ENCODE measurements at places on chromosomes 5 and 9. TPM values are rescaled to one million over a fixed set of nuclear protein-coding genes. Genes with fewer than 3 reads are reported as not detected.

DNA sequence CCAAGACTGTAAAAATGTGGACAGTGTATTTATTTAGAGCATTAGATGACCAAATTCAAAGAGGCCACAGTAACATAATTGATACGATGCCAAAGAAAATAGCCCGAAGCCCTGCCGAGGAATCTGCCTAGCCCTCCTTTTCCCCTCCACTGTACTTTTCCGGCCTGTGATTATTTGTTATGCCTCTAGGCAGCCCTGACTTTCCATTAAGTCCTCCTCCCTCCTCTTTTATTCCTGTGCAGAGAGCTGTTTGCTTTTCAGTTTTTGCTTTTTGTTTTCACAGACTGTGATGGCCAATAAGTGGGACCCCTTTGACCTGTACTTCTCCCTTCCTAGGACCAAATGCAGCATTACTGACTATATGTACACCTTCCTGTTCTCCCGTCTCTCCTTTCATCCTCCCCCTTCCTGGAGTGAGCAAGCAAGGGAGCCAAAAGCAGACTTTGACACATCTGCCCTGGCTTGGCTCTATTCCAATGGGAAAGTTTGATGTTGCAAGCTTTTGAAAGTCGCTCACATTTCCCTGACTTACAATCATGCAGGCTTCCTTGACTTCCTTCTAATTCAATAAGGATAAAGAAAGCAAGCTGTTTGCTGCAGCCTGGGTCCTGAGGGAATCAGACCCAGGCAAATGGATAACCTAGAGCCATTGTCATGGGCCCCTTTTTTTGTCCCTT lies 76.1 kb downstream of the NREP start:
- DNase-seq, result peak; percentile 81

DNA sequence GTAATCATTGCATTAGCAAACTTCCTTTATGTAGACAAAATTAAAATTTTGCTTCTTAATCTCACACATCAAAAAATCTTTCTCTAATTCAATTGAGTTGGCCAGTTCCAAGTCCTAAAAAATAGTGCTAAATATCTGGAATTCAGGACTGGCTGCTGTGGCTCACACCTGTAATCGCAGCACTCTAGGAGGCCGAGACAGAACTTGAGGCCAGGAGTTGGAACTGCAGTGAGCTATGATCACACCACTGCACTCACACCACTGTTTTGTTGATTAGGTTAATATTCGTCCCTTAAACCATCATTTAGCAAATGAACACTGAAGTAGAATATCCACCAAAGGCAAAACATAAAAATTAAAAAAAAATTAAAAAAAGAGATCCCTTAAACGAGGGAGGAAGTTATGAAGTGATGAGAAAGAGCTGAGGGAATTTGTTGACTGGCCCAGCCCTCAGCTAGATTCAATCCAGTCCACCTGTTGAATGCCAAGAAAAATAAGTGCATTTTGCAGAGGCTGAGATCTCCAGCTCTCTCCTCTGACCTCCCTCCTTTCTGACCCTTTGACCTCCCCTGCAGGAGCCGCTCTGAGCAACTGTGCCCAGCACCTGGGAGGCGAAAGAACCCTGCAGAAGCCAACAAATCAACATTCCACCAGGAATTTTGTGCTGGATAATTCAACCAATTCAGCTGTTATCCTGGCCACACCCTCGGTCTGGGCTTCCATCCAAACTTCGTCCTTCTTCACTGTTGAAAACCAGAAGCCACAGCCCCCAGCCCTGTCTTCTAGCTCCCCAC lies 96.8 kb downstream of the OR2K2 start:
- DNase-seq, result no peak

GRCh38 chr9:132806723-132807421 lies 71.2 kb downstream of the AK8 start:
- no peak for DNase-seq

DNA sequence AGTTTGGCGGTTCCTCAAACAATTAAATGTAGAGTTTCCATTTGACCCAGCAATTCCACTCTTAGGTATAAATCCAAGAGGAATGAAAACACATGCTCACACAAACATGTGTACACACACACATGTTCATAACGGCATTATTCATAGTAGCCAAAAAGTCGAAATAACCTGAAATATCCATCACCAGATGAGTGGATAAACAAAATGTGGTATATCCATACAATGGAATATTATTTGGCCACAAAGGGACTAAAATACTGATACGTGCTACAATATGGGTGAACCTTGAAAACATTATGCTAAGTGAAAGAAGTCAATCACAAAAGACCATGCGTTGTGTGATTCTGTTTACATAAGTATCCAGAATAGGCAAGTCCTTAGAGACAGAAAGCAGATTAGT lies 8.7 kb downstream of the RGS3 start:
- no peak for DNase-seq

GRCh38 chr5:44797841-44798240 lies 10.9 kb upstream of the MRPS30 start:
- no peak for DNase-seq

GRCh38 chr5:160504906-160505305 lies 83.3 kb downstream of the PTTG1 start:
- DNase-seq, result no peak

PRSS3 gene
- 61.2 TPM for total RNA-seq

- DNase-seq, result no peak
Measured at GRCh38 chr9:109467936-109468335, 30.2 kb downstream of the PTPN3 start.

- DNase-seq, result no peak
Measured at GRCh38 chr5:57432876-57433275, 49.7 kb downstream of the ACTBL2 start.

DNA sequence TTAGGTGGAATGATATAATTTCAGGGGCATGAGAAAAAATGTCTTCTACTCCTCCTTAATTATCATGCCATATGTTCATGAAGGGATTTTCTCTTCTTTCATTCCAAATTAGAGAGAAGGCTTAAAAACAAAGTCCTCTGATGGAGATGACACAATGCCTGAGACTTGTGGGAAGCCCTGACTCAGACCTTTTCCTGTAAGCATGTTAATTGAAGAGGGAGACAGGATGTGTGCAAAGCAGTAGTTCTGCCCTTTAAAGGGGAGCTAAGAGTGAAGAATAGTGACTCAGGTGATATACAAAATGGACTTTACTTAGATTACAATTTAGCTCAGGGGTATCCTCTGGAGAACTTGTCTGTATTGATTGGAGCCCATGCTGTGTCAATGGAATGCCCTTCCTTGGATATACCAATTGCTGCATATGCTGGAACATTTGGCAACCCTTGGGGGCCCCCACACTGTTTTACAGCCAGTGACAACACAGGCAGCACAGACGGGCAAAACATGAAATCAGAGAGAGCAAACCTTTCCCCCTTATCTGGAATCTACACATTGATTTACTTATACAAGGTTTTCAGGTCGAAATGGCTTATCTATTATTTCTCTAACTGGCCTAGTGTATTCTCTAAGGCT lies 81.3 kb downstream of the IZUMO3 start:
- DNase-seq, result no peak

DNA sequence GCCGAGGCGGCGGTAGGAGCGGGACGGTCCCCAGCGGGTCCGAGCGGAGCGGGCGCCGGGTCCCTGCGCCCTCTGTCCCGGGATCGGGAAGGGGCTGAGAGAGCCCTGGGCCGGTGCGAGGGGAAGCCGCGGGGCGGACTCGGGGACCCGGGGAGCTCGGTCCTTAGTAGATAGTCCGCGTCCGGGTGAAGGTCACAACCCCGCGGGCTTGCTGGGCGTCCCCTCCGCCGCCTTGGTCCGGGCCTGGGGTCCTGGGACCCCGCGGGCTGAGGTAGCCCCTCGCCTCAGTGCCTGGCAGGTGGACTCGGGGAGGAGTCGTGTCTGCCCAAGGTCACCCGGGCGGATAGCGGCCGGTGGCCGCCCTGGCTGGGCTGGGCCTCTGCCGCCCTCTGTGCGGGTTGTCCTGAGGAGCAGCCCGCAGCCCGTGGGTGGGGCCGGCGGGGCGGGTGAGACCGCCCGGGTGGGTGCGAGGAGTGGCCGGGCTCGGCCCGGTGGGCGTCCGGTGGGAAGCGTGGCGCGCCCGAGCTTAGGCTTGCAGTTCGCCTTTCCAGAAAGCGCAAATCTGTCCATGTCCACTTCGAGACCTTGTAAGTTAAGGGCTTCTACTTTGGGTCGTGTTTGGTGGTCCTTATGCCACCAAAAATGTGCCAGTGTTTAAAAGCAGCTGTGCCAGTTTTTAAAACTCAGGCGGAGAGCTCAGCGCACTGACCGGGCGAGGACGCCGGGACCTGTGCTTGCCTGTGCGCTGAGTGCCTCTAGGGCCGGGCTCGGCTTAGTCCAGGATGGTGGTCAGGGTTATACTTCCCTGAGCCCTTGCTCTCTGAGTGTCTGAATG lies 554 bp downstream of the SDHA start:
- DNase-seq, result no peak

DNA sequence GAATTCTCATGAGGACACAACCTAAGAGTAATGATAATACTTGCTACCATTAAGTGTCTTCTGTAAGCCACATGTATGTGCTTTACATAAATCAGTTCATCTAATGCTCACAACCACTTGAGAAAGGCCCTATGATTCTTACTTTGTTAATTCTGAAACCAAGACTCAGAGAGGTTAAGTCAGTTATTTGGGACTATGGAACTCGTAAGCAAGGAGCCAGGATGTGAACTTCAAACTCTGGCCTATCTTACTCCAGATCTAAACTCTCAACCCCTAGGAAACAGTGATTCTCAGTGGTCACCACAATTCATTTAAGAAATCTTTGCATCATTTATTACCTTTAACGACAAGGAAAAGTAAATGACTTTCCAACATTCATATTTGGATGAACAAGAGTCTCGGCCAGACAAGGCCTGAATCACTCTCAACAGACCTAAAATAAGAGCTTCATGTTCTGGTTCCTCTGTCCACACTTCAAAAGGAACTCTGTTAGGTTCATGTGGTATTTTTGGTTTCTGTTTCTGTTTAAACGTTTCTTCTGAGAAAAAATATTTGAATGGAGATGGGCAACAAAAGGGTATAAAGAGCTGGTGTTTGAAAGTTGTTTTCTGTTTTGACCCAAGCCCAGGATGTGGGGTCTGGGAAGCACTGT lies 104.8 kb downstream of the LPAR1 start:
- no peak for DNase-seq

DNA sequence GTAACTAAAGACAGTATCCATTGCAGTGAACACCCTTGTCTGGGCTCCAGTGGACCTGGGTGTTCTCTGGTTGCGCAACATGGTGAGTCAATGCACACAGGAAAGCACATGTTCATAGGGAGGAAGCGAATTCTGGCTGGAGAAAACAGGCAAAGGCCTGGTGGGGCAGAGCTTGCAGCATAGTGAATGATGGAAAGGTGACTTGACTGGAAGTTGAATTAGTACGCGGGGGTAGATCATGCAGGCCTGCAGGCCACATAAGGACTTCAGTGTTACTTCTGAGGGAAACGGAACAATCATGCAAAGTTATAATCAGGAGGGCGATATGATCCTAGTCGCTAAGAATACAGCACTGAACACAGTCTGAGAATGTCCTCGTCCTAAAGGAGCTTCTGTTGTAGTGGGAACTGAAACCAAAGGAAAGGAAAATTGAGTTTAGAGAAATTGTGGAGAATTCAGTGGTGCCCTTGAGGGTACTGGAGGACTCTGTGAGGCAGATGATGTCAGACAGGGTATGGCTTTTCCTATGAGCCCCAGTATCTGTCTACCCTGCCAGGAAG lies 71.9 kb upstream of the RANBP3L start:
- peak; percentile 66 for DNase-seq

FOXD4L4 gene
- not detected for total RNA-seq

GRCh38 chr9:89606049-89606623 lies 1.3 kb downstream of the GADD45G start:
- peak; percentile 82 for DNase-seq

DNA sequence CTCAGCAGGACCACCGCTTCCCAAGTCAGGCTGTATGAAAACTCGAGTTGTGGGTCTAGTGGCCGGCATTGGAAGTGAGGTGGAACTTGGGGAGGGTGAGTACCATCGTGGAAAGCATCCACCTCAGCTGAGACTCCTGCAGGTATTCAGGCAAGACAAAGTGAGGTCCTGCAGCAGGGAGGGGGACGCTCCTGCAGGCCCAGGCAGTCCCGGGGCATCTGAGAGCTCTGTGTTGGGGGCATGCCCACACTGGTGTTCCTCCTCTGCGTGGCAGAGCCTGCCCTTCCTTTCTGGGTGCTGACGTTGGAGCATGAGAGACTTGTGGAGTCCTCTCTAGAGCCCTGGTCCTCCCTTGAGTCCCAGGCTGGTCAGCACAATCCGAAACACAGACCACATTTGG lies 187.7 kb downstream of the CACNA1B start:
- DNase-seq, result no peak

IFNA13 gene
- not detected for total RNA-seq

GRCh38 chr9:95592931-95593330 lies 76.2 kb upstream of the PTCH1 start:
- no peak for DNase-seq

GRCh38 chr5:98604721-98605425 lies 168.6 kb upstream of the RGMB start:
- DNase-seq, result no peak

DPYSL3 gene
- 94.6 TPM for total RNA-seq

- DNase-seq, result no peak
Measured at GRCh38 chr5:155008669-155009068, 4.9 kb upstream of the KIF4B start.

GRCh38 chr5:10581424-10581748 lies 17.5 kb downstream of the ANKRD33B start:
- no peak for DNase-seq

DNA sequence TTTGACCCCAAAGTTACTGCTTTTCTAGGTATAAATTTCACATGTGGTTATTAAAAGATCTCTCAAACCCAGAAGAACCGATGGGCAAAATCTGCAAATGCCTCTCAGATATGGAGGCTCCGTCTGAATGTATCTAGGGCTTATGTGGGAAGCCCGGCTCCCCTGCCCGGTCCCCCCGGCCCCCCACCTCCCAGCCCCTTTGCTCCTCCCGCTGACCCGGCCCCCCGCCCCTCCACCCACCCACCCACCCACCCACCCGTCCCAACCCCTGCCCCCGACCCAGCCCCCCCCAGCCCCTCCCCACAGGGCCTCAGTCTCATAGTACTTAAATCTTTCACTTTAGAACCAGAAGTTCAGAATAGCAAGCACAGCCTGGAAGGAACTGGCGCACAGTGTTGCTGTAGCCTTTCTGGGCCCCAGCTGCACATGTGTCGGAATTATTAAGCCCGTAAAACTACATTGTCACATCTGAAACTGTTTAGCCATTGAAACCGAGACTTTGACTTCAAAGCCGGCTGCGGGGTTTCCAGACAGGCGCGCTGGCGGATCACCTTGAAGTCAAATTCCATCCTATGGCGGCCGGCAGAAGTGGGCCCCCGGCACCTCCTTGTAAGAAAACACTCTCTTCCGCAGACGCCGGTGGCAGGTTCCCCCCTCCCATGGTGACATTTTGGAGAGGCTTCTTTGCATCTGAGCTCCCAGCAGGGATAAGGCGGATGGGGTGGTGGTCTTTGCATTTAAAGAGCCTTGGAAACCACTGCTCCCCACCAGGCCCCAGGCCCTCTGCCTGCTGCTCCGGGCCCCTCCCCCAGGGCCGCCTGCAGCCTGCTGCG lies 12.8 kb downstream of the NKD2 start:
- DNase-seq, result no peak

GRCh38 chr5:142466195-142466971 lies 141.6 kb upstream of the SPRY4 start:
- no peak for DNase-seq

Data from mucosa of gallbladder (tissue), 1 donor.